ENCODE measurements at places on chromosomes 3 and 15. TPM values are rescaled to one million over a fixed set of nuclear protein-coding genes. Genes with fewer than 3 reads are reported as not detected.

The NGRN gene
- polyA plus RNA-seq: 81.8 TPM

The A4GNT gene
- polyA plus RNA-seq: not detected

- DNase-seq: no peak
Observed at GRCh38 chr15:89749526-89749925, 1.5 kb downstream of the MESP1 start.

DNA sequence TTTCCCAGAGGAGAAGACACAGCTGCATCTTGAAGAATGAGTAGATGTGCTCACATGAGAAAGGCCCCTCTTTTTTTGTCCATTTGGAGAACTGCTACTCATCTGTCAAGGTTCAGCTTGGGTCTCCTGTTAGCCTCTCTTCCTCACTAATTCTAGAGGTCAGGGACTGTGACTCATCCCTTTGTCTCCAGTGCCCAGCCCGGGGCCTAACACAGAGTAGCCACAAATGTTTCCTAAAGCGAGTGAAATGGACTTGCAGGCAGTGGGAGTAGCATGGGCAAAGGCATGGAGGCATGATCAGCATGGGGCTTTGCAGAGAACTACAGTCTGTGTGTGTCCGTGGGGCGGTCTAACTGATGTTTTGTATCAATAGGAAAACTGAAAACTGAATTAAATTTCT lies 33.9 kb upstream of the MRPS22 start:
- no peak for DNase-seq

The RAB27A gene
- 26.2 TPM for polyA plus RNA-seq

DNA sequence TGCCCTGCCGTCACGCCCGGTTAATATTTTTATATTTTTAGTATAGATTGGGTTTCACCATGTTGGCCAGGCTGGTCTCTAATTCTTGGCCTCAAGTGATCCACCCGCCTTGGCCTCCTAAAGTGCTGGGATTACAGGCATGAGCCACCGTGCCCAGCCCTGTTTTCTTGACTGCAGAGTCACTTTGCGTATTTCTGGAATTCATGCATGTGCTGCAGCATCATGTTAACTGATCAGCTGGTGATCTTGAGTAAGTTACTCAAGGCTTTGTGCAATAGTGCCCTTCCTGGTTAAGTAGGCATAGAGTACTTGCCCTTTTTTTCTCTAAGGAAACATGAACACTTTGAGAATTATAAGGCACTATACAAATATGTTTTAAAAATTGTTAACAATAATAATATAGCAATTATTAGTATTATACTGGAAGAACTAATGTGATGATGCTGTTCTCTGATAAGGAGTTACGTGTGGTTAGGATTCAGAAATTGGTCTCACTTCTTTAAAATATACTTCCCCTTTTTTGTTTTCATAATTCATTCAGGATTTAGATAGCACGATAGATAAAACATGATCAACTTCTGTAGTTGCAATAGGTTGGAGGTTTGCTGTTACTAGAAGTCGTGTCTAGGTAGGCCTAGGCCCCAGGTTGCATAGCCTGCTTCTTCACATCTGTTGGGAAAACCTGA lies 33.6 kb downstream of the GPR171 start:
- DNase-seq: no peak

GRCh38 chr3:86792316-86792715 lies 198.6 kb downstream of the VGLL3 start:
- no peak for DNase-seq

- no peak for DNase-seq
Observed at GRCh38 chr3:55434789-55435188, 52.3 kb downstream of the WNT5A start.

The SLC24A5 gene
- not detected for polyA plus RNA-seq

GRCh38 chr15:71678191-71678590 lies 132.2 kb upstream of the NR2E3 start:
- no peak for DNase-seq

The TERC gene
- not detected for polyA plus RNA-seq

- DNase-seq: no peak
Observed at GRCh38 chr3:114627770-114628169, 333.9 kb downstream of the TIGIT start.

The LIPC gene
- polyA plus RNA-seq: 0.82 TPM

- no peak for DNase-seq
Observed at GRCh38 chr3:115156046-115156654, 9.1 kb upstream of the ZBTB20 start.

DNA sequence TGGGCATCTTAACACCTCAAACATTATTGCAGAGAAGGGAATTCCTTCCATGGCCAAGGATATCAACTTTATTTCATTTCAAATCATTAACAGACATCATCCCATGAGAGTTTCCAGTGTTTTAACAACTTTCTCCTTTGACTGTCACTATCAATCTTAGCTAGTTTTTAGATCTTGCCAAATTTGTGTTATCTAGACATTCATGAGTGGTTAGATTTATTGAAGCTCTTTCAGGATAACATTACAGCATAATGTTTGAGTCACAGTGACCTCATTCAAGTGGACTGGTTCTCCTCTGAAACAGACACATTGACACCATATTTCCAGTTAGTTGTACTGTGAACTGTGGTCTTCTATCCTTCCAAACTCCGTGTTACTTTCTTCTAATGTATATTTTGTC lies 8.6 kb upstream of the TNFAIP8L3 start:
- peak; percentile 30 for DNase-seq

The ILDR1 gene
- polyA plus RNA-seq: not detected

DNA sequence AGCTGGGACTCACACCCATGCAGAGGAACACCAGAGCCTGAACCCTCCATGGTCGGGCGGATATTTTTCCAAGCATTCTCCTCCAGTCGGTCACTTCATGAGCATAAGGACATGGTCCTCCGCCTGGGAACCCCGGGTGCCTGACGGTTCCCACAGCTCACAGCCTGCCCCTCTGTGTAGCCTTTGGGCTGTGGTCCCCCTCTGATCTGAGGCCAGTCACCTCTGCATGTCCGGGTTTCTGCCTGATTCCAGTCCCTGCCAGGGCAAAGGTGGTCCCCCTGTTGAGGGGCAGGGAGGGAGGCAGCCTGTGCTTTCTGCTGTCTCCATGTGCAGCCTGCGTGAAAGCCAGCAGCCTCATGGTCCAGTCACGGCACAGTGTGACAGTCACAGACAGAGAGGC lies 76.6 kb upstream of the KLF13 start:
- DNase-seq: no peak

The TLR9 gene
- 0.05 TPM for polyA plus RNA-seq

DNA sequence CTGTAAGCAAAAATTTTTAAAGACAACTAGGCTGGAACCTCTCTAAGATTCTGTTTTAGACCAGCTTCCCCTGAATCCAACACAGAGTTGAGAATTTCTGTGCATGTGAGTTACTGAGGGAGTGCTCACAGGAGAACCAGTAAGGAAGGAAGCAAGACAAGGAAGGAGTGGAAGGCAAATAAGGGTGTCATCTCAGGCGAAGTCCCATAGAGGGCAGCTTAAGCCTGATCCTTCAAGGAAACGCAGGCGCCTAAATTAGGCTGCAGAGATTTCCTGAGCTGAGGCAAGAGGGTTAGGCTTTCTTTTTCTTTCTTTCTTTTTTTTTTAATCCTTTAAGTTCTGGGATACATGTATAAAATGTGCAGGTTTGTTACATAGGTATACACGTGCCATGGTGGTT lies 36.2 kb upstream of the COL6A6 start:
- DNase-seq: peak; percentile 1

GRCh38 chr3:14491396-14492190 lies 48.5 kb downstream of the GRIP2 start:
- DNase-seq: no peak

GRCh38 chr3:10992017-10992942 lies at the start of gene SLC6A1:
Gene SLC6A1 (plus strand): TSS chr3:10992748. CDS start chr3:11017212, 24,464 bp downstream.
- no peak for DNase-seq

GRCh38 chr3:155320934-155321333 lies 27.5 kb upstream of the STRIT1 start:
- DNase-seq: no peak

GRCh38 chr3:171379281-171379680 lies 80.9 kb downstream of the TNIK start:
- DNase-seq: no peak

The SMAD6 gene
- polyA plus RNA-seq: 2.2 TPM

- no peak for DNase-seq
Observed at GRCh38 chr15:80325206-80325605, 73.2 kb upstream of the CTXND1 start.

DNA sequence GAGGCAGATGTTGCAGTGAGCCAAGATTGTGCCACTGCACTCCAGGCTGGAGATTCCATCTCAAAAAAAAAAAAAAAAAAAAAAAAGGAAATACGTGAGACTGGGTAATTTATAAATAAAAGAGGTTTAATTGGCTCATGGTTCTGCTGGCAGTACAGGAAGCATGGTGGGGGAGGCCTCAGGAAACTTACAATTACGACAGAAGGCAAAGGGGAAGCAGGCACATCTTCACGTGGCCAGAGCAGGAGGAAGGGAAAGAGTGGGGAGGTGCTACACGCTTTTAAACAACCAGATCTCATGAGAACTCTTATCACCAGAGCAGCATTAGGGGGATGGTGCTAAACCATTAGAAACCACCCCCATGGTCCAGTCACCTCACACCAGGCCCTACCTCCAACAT lies 138.2 kb upstream of the IL12A start:
- no peak for DNase-seq

- DNase-seq: no peak
Observed at GRCh38 chr3:35772381-35773015, 133.2 kb downstream of the ARPP21 start.

The ADAMTSL3 gene
- 0.06 TPM for polyA plus RNA-seq

- DNase-seq: no peak
Observed at GRCh38 chr15:79540551-79540950, 108.4 kb downstream of the MINAR1 start.

Measured in AG04450 (cell line).